ENCODE measurements at places on chromosomes 5 and 9. TPM values are rescaled to one million over a fixed set of nuclear protein-coding genes. Genes with fewer than 3 reads are reported as not detected.

The PAPPA gene
- polyA plus RNA-seq, result 5.8 TPM

The POU5F2 gene
- 0.10 TPM for polyA plus RNA-seq

The URM1 gene
- 64.7 TPM for polyA plus RNA-seq

The TYRP1 gene
- 1.9 TPM for polyA plus RNA-seq
